ENCODE measurements at places on chromosomes 12 and 14.

- DNase-seq: no peak
These were observed 62.6 kb downstream of the DUSP6 start for GRCh38 chr12:89289720-89290119.

- DNase-seq: peak; percentile 70
These were observed at the start of gene NRIP2 for GRCh38 chr12:2834581-2835491. Gene NRIP2, minus strand, starts transcription at chr12:2835035. Its CDS starts 52 bp downstream, at chr12:2834983.

GRCh38 chr12:28781671-28782652 is 367.1 kb upstream of the FAR2 start:
- DNase-seq: no peak

- DNase-seq: peak; percentile 73
These were observed 5.1 kb upstream of the PSMA3 start for GRCh38 chr14:58239244-58240195.

- no peak for DNase-seq
These were observed 200.8 kb upstream of the KRR1 start for GRCh38 chr12:75712223-75712622.

DNA sequence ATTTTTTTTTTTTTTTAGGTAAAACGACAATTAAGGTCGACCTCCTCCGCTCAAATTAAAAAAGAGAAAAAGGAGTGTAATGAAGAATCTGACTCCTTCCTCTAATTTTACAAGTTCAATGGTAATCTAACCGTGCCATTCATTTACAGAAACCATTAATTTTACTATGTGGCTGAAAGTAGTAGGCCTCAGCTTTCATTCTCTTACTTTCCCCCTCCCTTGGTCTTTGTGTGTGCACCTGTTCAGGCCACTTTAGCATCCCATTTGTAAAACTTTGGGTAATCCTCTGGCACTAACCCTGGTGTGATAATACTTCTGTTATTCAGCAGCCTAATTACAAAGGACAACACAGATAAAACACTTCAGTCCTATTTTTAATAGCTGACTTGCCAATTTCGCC is 128.1 kb downstream of the ASCL1 start:
- no peak for DNase-seq

- DNase-seq: no peak
These were observed 45.9 kb downstream of the NOC4L start for GRCh38 chr12:132190012-132190755.
